ENCODE measurements at places on chromosomes 12 and 14.

DNA sequence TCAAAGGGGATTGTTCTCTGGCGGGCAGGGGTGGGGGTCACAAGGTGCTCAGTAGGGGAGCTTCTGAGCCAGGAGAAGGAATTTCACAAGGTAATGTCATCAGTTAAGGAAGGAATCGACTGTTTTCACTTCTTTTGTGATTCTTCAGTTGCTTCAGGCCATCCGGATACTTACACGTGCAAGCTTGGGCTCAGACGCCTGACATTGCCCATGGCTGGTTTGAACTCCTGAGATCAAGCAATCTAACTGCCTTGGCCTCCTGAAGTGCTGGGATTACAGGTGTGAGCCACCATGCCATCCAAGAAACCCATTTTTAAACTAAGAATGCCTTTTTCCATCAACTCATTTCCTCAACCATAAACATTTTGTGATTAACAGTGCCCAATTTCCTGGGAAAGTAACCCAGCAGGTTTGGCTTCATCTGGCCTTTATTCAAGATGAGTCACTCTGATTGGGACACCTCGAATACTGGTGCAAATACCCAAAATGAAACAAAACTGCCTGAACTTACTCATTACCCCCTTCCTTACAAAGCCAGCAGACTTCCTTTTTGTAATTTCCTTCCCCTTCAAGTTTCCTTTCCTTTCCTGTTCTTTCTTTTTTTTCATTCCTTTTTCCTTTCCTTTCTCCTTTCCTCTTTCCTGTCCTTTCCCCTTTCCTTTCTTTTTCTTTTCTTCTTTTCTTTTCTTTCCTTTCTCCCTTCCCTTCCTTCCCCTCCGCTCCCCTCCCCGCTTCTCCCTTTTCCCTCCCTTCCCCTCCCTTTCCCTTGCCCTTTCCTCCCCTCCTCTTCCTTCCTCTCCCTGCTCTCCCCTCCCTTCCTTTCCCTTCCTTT is 10.2 kb upstream of the RNASE10 start:
- DNase-seq, result no peak

GRCh38 chr12:14871886-14872285 is 13.8 kb downstream of the MGP start:
- no peak for DNase-seq

DNA sequence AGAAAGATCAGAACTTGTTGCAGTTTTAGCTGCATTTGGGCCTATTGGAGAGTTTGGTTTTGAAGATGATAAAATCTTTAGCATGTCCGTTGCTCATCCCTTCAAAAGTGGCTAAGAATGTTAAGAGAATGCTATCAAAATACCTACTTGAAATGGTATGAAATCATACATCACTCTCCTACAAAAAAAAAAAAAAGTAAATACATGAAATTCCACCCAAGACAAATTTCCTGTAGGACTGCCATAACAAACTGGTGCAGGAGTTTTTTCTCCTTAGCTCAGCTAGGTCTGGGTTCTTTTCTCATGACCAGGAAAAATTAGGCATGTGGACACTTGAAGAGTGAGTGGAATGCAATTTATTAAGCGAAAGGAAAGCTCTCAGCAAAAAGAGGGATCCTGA is 15.9 kb upstream of the FAR2 start:
- DNase-seq, result no peak

DNA sequence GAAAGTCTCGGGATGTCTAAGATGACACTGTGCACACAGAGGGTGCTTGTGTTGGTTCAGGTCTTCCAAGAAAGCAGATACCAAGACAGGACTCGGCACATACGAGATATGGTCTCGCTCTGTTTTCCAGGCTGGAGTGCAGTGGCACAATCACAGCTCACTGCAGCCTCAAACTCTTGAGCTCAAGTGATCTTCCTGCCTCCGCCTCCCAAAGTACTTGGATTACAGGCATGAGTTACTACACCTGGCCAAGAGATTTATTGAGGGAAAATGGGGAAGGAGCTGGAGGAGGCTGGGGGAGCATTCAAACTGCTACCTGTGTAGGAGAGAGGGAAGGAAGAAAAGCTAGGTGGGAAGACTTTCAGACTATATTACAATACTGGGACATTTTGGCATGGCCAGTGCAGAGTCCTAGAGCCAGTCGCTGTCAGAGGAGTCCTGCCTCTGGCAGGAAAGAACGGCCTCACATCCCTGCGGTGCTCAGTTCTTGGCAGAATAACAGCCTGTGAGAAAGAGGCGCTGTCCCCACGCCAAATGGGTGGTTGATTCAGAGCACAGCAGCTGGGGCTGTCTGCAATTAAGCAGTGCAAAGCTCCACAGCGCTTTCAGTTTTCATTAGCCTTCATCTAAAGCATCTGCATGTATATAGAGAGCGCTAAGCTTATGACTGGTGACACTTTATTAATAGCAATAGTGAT is 18.3 kb downstream of the SLC17A8 start:
- no peak for DNase-seq

DNA sequence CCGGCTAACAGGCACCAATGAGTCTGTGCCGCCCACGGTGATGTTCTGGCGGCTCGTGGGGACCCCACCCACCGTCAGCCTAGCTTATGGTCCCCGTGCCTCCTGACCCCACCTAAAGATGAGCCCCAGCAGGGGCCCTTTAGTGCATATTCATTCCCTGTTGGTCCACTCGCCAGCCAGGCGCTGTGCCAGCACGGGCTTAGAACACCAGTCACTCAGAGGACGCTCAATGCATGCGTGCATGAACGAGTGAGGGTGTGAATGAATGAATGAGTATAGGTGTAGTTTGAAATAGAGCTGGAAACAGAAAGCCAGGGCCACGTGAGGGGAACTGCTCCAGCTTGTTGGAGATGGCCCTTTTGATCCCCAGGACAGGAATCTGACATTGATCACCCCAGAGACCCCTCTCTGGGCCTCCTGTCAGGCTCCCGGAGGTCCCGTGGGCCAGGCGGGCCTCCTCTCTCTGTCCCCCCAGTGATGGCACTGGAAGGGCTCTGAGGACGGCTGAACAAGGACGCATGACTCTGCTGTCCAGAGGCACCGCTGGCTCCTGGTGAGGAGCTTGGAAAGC is 193.9 kb upstream of the C14orf180 start:
- no peak for DNase-seq

- DNase-seq, result no peak
Observed at GRCh38 chr12:118354903-118355302, 17.8 kb downstream of the TAOK3 start.

GRCh38 chr12:57869298-57869926 is 22.9 kb upstream of the CTDSP2 start:
- DNase-seq, result no peak

DNA sequence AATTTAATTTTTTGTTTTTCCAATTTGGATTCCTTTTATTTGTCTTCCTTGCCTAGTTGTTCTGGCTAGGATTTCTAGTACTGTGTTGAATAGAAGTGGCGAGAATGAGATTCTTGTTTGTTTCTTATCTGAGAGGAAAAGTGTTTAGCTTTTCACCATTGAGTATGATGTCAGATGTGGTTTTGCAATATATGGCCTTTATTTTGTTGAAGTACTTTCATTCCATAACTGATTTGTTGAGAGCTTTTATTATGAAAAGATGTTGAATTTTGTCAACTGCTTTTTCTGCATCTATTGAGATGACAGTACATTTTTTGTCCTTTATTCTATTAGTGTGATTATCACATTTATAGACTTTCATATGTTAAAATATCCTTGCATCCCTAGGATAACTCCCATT is 462.0 kb downstream of the CCDC91 start:
- DNase-seq, result no peak

GRCh38 chr12:113092607-113093408 is 36.3 kb downstream of the DTX1 start:
- DNase-seq, result no peak

DNA sequence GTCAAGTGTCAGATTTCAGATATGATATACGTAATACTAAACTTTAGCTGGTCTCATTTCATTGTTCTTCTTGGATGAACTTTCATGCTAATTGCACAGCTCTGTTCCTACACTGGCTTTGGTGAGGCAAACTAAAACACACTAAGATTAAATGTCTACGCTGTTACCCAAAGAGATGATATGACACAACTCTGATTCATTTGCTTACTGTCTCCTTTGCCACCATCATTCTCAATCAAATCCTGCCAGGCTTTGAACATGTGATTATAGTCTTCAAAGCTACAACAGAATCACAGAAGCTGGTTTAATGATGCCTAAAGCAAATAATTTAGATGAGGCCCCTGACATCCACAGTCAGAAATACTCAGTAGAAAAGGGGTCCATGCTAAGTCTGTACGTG is 37.7 kb downstream of the MDGA2 start:
- no peak for DNase-seq
